ENCODE measurements at places on chromosomes 11 and 22.

DNA sequence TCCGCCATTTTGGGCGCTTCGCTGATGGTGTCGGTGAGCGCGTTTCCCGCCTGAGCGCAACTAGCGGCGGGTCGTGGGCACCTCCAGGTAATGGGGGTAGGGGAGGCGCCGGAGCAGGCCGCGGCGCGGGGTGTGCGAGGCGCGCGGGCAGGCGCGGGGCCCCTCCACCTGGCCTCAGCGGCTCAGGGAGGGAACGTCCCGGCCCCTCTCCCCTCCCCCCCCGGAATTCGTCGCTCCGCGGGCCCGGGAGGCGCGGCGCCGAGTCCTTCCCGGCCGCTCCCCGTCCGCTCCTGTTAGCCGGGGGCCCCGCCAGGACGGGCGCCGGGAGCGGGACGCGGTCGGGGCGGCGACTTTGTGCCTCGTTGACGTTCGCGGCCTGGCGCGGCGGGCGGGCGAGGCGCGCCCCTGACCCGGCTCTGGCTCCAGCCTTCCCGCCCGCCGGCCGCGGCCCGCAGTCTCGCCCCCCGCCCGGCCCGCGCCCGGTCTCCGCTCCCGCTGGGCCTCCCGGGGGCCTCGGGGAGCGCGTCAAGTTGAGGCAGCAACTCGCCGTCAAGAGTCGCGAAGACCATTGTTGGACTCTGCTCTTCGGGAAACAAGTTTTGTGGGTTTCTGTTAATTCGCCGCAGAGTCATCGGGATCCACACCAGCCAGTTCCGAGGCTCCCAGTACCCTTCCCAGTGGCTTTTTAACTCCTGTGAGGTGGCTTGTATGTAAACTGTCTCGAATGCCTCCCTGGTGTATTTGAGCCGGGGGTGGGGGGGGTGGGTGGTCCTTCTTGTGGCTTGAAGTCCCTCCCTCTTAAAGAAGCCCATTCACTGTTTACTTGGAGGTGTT lies at the start of gene PPP6R3:
Gene PPP6R3, plus strand, starts transcription at position 12 of the 834 bp plus-strand sequence. CDS start 76,913 bp downstream, outside the sequence.
- DNase-seq, result no peak

GRCh38 chr11:1791912-1792311 lies 28.2 kb upstream of the CTSD start:
- no peak for DNase-seq

- no peak for DNase-seq
Measured at GRCh38 chr22:22761606-22761962, 117.2 kb downstream of the GGTLC2 start.

DNA sequence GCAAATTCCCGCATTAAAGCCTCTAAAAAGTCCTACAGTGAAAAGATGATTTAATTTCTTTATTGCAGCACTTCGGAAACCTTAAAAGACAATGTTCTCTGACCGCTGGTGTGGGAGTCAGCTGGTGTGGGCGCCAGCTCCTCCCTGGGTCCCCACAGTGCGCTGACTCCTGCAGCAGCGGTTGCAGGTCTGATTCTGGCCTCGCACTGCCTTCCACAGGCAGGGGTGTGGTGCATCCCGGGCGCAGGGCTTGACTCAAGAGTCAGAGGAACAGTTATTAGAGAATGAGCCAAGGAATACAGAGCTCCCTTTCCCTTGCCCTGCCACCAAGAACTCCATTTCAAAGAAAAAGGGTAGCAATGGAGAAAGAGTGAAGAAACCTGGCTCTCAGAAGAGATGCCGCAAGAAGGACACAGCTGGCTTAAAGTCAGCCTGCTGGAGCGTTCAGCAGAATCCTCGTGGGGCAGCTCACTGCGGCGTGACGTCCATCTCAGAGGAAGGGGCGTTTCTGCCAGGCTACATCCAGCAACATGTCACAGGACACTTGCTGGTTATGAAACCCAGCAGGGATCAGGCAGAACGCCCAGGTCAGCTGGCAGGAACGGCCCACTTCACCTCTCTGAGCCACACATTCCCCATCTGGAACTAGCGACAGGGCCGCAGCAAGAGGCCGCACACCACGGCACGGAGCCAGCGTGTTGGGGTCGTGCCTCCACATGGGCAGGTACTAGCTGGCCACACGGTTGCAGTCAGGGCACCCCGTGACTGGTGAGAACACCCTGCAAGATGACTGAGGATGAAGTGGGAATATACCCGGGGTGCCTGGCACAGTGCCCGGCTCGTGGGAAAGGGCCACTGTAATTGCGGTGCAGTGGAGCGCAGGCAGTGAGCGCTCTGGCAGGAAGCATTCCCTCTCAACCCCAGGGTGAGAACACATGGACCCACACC lies 18.1 kb upstream of the EFCAB6 start:
- DNase-seq, result no peak

DNA sequence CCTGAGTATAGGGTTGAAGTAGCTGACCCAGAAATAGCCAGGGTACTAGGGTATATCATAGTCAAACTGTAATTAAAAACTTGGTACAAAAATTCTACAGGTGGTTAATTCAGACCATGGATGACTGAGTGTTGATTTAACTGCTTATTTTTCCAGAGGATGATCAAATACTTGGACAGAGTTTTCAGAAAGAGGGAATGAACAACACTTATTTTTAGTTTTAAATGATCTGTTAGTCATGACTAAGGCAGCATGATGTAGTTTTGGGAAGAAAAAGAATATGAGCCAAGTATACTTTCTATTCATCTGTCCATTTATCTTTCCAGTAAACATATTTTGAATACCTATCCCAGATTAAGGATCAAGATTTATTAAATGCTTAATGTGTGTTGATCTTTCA lies 19.8 kb upstream of the CCDC89 start:
- DNase-seq, result no peak

DNA sequence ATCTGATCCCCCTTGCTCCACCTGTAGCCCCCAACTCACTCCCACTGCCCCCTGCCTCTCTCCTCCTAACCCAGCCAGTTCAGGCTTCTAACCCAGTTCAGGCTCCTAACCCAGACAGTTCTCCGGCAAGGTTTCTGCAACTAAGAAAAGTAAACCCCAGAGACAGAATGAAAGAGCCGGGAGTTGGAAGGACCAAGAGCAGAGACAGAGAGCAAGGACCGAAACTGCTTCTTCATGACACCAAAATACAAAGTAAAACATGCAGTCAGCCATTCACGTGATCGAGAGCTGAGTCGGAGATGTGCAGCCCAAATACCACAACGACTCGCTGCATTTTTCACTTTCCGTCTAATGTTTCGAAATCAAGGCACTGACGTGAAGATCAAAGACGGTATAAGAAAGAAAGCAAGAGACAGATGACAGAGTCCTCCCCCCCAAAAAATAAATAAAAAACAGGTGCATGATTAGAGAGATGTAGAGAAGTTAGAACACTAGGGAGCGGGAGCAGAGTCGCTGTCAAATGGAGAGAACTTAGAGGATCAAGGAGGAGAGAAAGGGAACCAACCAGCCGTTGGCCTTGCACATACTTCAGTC lies 884 bp downstream of the IL10RA start:
- peak; percentile 59 for DNase-seq

GRCh38 chr11:115471367-115471766 lies 32.8 kb downstream of the CADM1 start:
- no peak for DNase-seq

DNA sequence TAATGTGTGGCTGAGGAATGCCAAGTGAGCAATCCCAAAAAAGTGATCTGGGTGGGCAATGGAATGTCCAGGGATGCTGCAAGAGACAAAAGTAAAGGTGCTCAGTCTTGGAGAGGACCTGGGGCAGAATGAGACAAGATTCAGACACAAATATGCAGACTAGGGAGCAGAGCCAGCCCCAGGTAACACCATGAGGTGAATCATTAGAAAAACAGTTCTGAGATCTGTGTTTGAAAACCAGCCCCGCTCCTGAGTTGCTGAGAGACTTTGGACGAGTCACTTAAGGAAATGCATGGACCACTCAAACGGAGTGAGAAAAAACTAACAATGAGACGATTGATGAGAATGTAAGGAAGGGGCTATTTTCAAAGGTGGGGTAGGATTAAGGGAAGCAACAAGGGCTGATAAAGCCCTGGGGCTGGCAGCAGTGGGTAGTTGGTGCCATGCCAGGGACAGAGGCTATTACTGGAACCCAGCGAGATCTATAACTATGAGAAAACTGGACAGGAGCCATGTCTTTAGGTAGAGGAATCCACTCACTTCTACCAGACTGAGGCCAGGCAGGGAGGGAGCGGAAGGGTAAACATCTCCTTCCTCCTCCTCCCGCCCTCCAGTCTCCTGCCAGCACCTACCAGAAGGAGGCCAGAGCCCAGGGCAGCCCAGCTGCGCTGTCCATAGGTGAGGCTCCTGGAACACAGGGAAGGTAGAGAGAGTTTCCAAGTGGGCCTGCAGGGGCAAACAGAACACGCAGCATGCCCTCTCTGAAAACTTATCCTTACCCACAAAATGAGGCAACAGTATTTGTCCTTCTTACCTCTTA lies 130.4 kb upstream of the TEAD1 start:
- no peak for DNase-seq

DNA sequence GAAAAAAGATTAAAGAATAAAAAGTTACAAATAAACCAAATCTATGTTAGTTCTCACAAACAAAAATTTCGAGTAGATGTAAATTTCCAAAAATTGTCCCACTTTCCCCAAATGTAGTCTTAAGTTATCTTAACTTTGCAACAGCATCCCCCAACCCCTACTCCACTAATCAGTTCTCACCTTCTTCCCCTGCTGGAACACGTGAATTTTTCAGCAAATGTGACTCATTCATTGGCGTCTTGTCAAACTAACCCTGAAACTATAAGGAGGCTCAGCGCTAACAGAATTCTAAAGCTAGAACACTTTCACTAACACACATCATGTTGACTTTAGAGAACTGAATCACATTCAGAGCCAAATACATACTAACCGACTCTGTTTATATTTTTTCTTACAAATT lies 46.1 kb downstream of the PHF21A start:
- DNase-seq, result no peak
